Lung (tissue), 17 donors: ENCODE measurements at places on chromosomes 1 and 21. TPM values are rescaled to one million over a fixed set of nuclear protein-coding genes. Genes with fewer than 3 reads are reported as not detected.

DNA sequence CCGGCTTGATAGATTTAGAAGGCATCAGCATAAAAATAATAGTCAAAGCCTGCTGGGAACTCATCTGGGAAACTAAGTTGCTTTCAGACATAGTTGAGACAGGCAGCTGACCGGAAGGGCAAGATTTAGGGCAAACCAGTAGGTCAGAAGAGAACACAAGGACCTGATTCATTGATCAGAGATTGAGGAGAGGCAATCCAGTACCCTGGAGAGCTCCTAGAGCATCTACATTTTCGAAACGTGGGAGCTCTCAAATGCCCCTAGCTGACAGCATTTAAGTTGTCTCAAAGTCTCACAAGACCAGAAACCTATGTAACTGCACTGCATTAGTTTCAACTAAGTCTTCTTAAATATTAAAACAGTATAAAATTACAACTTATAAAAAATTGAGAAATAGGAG lies 22.9 kb upstream of the MTF2 start:
- peak; percentile 64 for DNase-seq
- no peak overlapping the region for H3K4me3 ChIP-seq
- H3K4me1 ChIP-seq = no peaks in the 10 kb centered on the region

GRCh38 chr21:28604946-28605537 lies 387.6 kb downstream of the LTN1 start:
- no peaks in the 10 kb centered on the region for H3K36me3 ChIP-seq
- DNase-seq = peak; percentile 47
- no peaks in the 10 kb centered on the region for H3K27me3 ChIP-seq
- no peaks in the 10 kb centered on the region for H3K4me1 ChIP-seq
- no peak overlapping the region for H3K27ac ChIP-seq
- H3K4me3 ChIP-seq = no peak overlapping the region

GRCh38 chr1:78722105-78722504 lies 72.5 kb downstream of the IFI44 start:
- no peaks in the 10 kb centered on the region for H3K4me1 ChIP-seq
- H3K36me3 ChIP-seq = no peaks in the 10 kb centered on the region

Gene GNPAT
- 42.0 TPM for total RNA-seq

Gene OPRD1
- not detected for total RNA-seq

Gene TGFB2
- 53.7 TPM for total RNA-seq

Gene ST3GAL3
- 28.0 TPM for total RNA-seq

- no peaks in the 10 kb centered on the region for H3K36me3 ChIP-seq
- no peak for DNase-seq
- H3K27ac ChIP-seq = no peak overlapping the region
- H3K4me3 ChIP-seq = no peak overlapping the region
- H3K4me1 ChIP-seq = peaks cover 5% of the 10 kb centered on the region
These were observed 18.7 kb upstream of the FMOD start for GRCh38 chr1:203369666-203370065.

Gene KISS1
- not detected for total RNA-seq

DNA sequence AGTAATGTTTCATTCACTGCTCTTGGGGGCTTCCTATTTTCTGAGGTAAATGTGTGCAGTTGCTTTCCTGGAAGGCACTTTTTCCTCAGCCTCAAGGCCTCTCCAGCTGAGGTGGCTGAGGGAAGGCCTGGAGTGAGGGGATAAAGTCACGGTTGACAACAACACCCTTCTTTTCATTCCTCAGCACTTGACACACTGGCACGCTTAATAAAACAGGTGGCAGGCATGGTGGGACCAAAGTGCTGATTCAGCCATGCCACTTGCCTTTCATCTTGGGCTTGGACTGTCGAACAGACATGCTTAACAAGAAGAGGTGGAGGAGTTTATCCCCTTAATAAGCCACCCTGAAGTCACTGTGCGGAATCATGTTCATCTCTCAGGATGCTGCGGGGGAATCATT lies 23.6 kb upstream of the GRHL3 start:
- no peaks in the 10 kb centered on the region for H3K36me3 ChIP-seq
- no peaks in the 10 kb centered on the region for H3K4me1 ChIP-seq
- no peak overlapping the region for H3K4me3 ChIP-seq
- no peak for DNase-seq
- no peaks in the 10 kb centered on the region for H3K27me3 ChIP-seq

DNA sequence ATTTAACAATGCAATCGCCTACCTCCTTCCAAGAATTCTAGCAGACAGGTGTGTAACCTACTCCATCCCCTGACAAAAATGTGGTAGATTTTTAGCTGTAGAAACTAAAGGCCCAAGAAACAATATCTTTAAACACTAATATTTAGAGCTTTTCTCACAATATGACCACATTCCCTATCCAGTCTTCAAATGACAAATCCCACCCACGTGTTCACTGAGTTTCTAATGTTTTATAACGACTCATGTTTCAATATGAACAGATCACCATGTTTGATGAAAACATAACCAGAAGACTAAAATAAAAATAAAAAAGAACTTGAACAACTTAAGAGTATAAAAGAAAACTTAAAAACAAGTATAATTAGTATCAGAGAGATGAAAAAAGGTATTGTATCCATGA lies 24.6 kb downstream of the RSBN1 start:
- no peak for DNase-seq
- peaks cover 6% of the 10 kb centered on the region for H3K4me1 ChIP-seq
- peaks cover 3% of the 10 kb centered on the region for H3K36me3 ChIP-seq
- H3K4me3 ChIP-seq = no peak overlapping the region
- H3K27me3 ChIP-seq = no peaks in the 10 kb centered on the region

Gene ZBTB18
- total RNA-seq = 21.0 TPM

Gene TBX15
- total RNA-seq = 0.31 TPM

- H3K36me3 ChIP-seq = no peaks in the 10 kb centered on the region
- no peaks in the 10 kb centered on the region for H3K4me1 ChIP-seq
- no peak for DNase-seq
These were observed at the start of gene MAP3K7CL for GRCh38 chr21:29130270-29130969. MAP3K7CL (plus strand) TSS chr21:29130644; CDS start chr21:29133345, 2,701 bp downstream.

Gene TMCC2
- 27.0 TPM for total RNA-seq

GRCh38 chr1:33036051-33036525 lies 595 bp downstream of the AK2 start:
- H3K27ac ChIP-seq = peak overlapping the region; percentile 94
- peak overlapping the region; percentile 86 for H3K4me3 ChIP-seq
- H3K36me3 ChIP-seq = peaks cover 3% of the 10 kb centered on the region
- H3K4me1 ChIP-seq = peaks cover 11% of the 10 kb centered on the region

GRCh38 chr1:92755541-92756461 lies 29.1 kb downstream of the EVI5 start:
- no peaks in the 10 kb centered on the region for H3K27me3 ChIP-seq
- H3K4me3 ChIP-seq = no peak overlapping the region
- peak; percentile 51 for DNase-seq
- H3K36me3 ChIP-seq = no peaks in the 10 kb centered on the region
- peaks cover 8% of the 10 kb centered on the region for H3K4me1 ChIP-seq

Gene HPCA
- 1.3 TPM for total RNA-seq

GRCh38 chr1:229848752-229849677 lies 218.0 kb upstream of the GALNT2 start:
- H3K4me3 ChIP-seq = no peak overlapping the region
- no peak overlapping the region for H3K27ac ChIP-seq
- H3K36me3 ChIP-seq = no peaks in the 10 kb centered on the region
- peak; percentile 21 for DNase-seq
- H3K27me3 ChIP-seq = no peaks in the 10 kb centered on the region

- no peak for DNase-seq
- no peaks in the 10 kb centered on the region for H3K4me1 ChIP-seq
- H3K36me3 ChIP-seq = no peaks in the 10 kb centered on the region
- H3K4me3 ChIP-seq = no peak overlapping the region
These were observed 46.8 kb upstream of the PSEN2 start for GRCh38 chr1:226823643-226824042.

DNA sequence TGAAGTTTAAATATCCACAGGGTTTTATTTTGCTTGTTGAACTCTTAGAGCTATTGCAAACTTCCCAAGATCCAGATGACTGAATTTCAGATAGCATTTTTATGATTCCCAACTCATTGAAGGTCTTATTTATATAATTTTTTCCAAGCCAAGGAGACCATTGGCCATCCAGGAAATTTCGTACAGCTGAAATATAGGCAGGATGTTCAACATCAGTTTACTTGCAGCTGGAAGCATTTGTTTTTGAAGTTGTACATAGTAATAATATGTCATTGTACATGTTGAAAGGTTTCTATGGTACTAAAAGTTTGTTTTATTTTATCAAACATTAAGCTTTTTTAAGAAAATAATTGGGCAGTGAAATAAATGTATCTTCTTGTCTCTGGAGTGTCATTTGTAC lies 32.8 kb upstream of the DDR2 start:
- no peaks in the 10 kb centered on the region for H3K27me3 ChIP-seq
- no peaks in the 10 kb centered on the region for H3K4me1 ChIP-seq
- H3K27ac ChIP-seq = no peak overlapping the region
- H3K4me3 ChIP-seq = no peak overlapping the region
- no peaks in the 10 kb centered on the region for H3K36me3 ChIP-seq

Gene HFM1
- 1.0 TPM for total RNA-seq

Gene KLHDC7A
- total RNA-seq = 1.3 TPM

DNA sequence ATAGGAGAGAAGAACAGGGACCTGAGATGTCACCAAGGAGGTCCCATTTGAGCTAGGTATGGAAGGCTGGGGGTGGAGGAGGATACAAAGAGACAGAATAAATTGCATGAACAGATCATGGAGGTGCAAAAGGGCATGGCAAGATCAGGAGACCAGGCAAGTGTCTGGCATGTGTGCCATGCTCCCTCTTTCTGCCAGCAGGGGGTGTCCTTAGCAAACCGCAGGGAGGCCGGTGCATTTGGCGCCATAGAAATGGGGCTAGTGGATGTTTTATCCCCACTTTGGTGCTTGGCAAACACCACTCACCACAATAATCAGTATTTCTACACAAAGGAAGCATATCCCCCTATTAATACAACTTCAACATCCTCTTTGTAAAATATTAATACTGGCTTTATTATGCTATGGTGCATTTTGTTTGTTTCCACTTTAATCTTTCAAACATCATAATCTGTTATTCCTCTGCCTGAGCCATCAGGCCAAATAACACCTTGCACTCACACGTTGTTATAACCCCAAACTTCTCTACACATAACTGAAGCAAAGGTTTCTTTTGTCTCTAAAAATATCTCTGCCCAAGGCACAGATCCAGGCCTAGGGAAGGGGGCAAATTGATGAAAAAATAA lies 25.9 kb downstream of the S100A6 start:
- no peak for DNase-seq
- H3K36me3 ChIP-seq = no peaks in the 10 kb centered on the region
- no peak overlapping the region for H3K4me3 ChIP-seq
- H3K27me3 ChIP-seq = no peaks in the 10 kb centered on the region

- H3K4me3 ChIP-seq = no peak overlapping the region
- H3K36me3 ChIP-seq = no peaks in the 10 kb centered on the region
- peaks cover 15% of the 10 kb centered on the region for H3K4me1 ChIP-seq
- H3K27ac ChIP-seq = no peak overlapping the region
These were observed 43.0 kb downstream of the GALNT2 start for GRCh38 chr1:230109895-230110667.

DNA sequence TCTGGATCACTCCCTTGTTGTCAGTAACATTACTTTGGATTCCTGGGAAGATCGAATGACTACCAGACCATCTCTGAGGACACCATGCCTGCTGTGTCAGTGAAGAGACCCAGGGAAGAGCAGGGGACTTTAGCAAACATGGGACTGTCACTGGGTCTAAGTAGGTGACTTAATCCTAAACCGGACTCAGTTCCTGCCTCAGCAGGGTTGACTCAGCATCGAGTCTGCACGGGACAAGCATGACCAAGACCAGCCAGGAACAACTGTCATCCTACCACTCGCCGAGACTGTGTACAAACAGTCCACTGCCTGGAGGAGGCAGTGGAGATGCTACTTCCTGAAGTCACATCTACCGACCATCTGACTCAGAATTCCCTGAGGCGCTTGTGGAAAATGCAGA lies 53.2 kb upstream of the RAB4A start:
- no peaks in the 10 kb centered on the region for H3K36me3 ChIP-seq
- H3K27ac ChIP-seq = no peak overlapping the region
- no peaks in the 10 kb centered on the region for H3K27me3 ChIP-seq
- H3K4me3 ChIP-seq = no peak overlapping the region

GRCh38 chr1:150562446-150563339 lies 13.5 kb downstream of the ADAMTSL4 start:
- H3K4me1 ChIP-seq = peaks cover 56% of the 10 kb centered on the region
- H3K4me3 ChIP-seq = no peak overlapping the region
- peaks cover 7% of the 10 kb centered on the region for H3K36me3 ChIP-seq
- no peak for DNase-seq

- no peak overlapping the region for H3K27ac ChIP-seq
- no peaks in the 10 kb centered on the region for H3K27me3 ChIP-seq
- peaks cover 6% of the 10 kb centered on the region for H3K4me1 ChIP-seq
These were observed 95.9 kb downstream of the GLUL start for GRCh38 chr1:182295697-182296096.

GRCh38 chr1:201321826-201322390 lies 38.6 kb downstream of the PKP1 start:
- no peaks in the 10 kb centered on the region for H3K4me1 ChIP-seq
- H3K27ac ChIP-seq = no peak overlapping the region
- no peaks in the 10 kb centered on the region for H3K27me3 ChIP-seq
- H3K4me3 ChIP-seq = no peak overlapping the region
- DNase-seq = no peak

DNA sequence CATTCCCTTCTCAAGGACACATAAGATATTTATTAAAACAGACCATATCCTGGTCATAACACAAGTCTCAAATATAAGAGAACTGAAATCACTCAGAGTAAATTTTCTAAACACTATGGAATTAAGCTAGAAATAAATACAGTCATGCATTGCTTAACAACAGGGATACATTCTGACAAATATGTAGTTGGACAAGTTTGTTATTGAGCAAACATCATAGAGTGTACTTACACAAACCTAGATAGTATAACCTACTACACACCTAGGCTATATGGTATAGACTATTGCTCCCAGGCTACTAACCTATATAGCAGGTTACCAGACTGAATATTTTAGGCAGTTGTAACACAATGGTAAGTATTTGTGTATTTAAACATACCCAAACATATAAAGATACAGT lies 104.0 kb downstream of the MIS18A start:
- H3K27ac ChIP-seq = no peak overlapping the region
- H3K4me3 ChIP-seq = no peak overlapping the region
- no peak for DNase-seq
- H3K4me1 ChIP-seq = no peaks in the 10 kb centered on the region

GRCh38 chr1:217526636-217527035 lies 104.3 kb downstream of the GPATCH2 start:
- no peaks in the 10 kb centered on the region for H3K27me3 ChIP-seq
- H3K4me3 ChIP-seq = no peak overlapping the region
- H3K4me1 ChIP-seq = no peaks in the 10 kb centered on the region
- DNase-seq = no peak
- H3K36me3 ChIP-seq = no peaks in the 10 kb centered on the region
- H3K27ac ChIP-seq = no peak overlapping the region
